Thyroid gland (tissue), 4 donors: ENCODE measurements at places on chromosomes 5 and 9. TPM values are rescaled to one million over a fixed set of nuclear protein-coding genes. Genes with fewer than 3 reads are reported as not detected.

Gene PFN3
- not detected for total RNA-seq

- H3K36me3 ChIP-seq: no peaks in the 10 kb centered on the region
- H3K27me3 ChIP-seq: no peaks in the 10 kb centered on the region
- no peak for DNase-seq
- no peak overlapping the region for H3K4me3 ChIP-seq
- H3K4me1 ChIP-seq: no peaks in the 10 kb centered on the region
These were observed 216.8 kb downstream of the NMUR2 start for GRCh38 chr5:152188251-152188650.

GRCh38 chr5:135514116-135514515 is 21.6 kb downstream of the NEUROG1 start:
- no peaks in the 10 kb centered on the region for H3K36me3 ChIP-seq
- no peaks in the 10 kb centered on the region for H3K4me1 ChIP-seq
- H3K27me3 ChIP-seq: no peaks in the 10 kb centered on the region

Gene MLANA
- total RNA-seq: not detected

- DNase-seq: no peak
- no peaks in the 10 kb centered on the region for H3K27me3 ChIP-seq
These were observed 730 bp upstream of the GZMA start for GRCh38 chr5:55101556-55102276.

Gene PALM2AKAP2
- 14.1 TPM for total RNA-seq

- H3K4me3 ChIP-seq: no peak overlapping the region
- H3K4me1 ChIP-seq: no peaks in the 10 kb centered on the region
- no peak for DNase-seq
- no peaks in the 10 kb centered on the region for H3K36me3 ChIP-seq
These were observed 69.4 kb downstream of the AK8 start for GRCh38 chr9:132808645-132809044.

DNA sequence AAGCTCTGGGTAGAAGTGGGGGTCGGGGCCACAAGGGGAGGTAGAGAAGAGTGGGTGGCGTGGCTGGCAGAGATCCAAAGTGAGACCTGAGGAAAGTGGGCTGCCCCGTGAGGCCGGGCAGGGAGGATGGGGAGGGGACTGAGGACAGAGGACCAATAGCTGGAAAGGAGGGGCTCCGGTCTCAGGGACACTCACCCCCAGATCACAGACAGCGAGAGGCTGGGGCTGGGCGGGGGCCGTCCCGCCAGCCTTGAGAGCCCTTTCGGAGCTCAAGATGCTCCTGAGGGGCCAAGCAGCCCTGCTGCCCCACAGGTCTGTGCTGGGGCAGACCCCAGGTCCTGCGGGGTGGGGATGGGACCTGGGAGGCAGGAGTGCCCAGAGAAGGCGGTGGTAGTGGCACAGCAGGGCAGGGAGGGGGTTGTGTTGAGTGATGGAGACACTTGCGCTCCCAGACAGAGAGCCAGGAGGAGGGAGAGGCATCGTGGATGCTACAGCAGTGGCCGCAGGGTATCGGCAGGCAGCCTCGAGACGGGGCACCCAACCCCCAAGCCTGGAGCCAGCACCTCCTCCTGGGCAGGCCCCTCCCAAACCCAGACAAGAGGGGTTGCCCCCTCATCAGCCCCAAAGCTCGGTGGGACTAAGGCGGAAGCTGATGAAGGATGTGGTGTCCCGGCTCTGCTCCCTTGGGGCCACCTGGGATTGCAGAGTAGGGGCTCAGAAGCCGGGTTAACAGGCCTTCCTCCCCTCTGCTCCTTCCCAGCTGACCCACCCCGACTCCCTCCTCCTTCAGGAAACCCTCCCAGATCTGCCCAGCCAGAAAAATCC is 3.4 kb downstream of the SARDH start:
- H3K36me3 ChIP-seq: no peaks in the 10 kb centered on the region
- DNase-seq: no peak
- H3K27ac ChIP-seq: no peak overlapping the region
- no peaks in the 10 kb centered on the region for H3K27me3 ChIP-seq
- peaks cover 16% of the 10 kb centered on the region for H3K4me1 ChIP-seq

- H3K27me3 ChIP-seq: no peaks in the 10 kb centered on the region
- H3K27ac ChIP-seq: no peak overlapping the region
- H3K36me3 ChIP-seq: no peaks in the 10 kb centered on the region
- H3K4me1 ChIP-seq: no peaks in the 10 kb centered on the region
- no peak overlapping the region for H3K4me3 ChIP-seq
These were observed 494.1 kb upstream of the TUSC1 start for GRCh38 chr9:26172301-26172700.

Gene TOR2A
- 8.9 TPM for total RNA-seq

GRCh38 chr9:20683351-20684034 is 566 bp upstream of the FOCAD start:
- no peaks in the 10 kb centered on the region for H3K27me3 ChIP-seq
- H3K4me3 ChIP-seq: peak overlapping the region; percentile 76
- peak; percentile 38 for DNase-seq
- peak overlapping the region; percentile 94 for H3K27ac ChIP-seq
- H3K36me3 ChIP-seq: no peaks in the 10 kb centered on the region

DNA sequence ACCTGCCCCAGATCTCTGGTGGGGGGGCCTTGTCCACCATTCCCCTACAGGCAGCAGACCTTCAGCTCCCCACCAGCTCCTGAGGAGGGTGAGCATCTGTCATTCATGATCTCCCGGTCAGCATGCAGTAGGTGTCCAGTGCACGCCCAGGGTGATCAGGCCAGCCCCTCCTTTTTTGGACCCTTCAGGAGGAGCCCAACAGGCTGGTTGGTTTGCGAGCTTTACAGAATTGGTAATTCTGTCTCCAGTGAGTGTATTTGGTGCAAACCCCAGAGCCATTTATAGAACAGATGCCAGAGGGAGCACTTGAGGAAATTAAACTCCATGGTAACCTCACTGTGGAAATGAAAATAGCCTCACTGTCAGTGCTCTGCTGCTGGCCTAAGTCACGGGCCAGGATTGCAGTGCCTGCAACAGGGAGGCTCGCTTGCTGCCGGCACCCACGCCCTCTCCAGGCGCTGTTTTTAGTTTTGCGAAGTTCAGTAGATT is 23.4 kb downstream of the WNK2 start:
- H3K27ac ChIP-seq: no peak overlapping the region
- H3K4me3 ChIP-seq: no peak overlapping the region
- DNase-seq: peak; percentile 56
- H3K36me3 ChIP-seq: no peaks in the 10 kb centered on the region
- peaks cover 8% of the 10 kb centered on the region for H3K4me1 ChIP-seq
- H3K27me3 ChIP-seq: no peaks in the 10 kb centered on the region

- no peak overlapping the region for H3K4me3 ChIP-seq
- H3K4me1 ChIP-seq: peaks cover 11% of the 10 kb centered on the region
- peak; percentile 38 for DNase-seq
- H3K36me3 ChIP-seq: peaks cover 18% of the 10 kb centered on the region
- no peak overlapping the region for H3K27ac ChIP-seq
These were observed 166.6 kb downstream of the SMARCA2 start for GRCh38 chr9:2181792-2182191.

GRCh38 chr5:91177639-91178038 is 205.5 kb downstream of the ARRDC3 start:
- no peak overlapping the region for H3K27ac ChIP-seq
- DNase-seq: no peak
- no peaks in the 10 kb centered on the region for H3K36me3 ChIP-seq
- H3K4me3 ChIP-seq: no peak overlapping the region

DNA sequence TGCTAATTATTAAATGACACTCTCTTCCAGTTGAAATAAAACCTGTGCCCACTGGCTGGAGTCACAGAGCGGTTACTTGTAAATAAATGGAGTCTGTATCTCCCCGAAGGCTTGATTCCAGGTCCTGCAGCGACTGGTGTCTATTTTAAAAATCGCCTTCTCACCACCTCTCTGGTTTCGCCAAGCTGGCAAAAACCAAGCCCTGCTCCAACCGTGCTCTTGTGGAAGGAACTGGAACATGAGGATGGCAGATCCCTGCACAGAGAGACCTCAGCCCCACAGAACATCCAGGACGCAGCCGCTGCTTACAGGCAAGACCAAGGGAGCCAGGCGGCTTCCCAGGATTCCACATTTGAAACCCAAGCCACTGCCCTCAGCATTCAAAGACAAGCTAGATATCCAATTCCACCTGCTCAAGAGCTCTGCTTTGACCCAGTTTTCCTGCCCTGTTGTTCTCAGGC is 15.0 kb downstream of the SEMA4D start:
- no peak overlapping the region for H3K4me3 ChIP-seq
- no peak for DNase-seq
- no peaks in the 10 kb centered on the region for H3K27me3 ChIP-seq
- peaks cover 9% of the 10 kb centered on the region for H3K4me1 ChIP-seq
- H3K27ac ChIP-seq: no peak overlapping the region
